Thyroid gland (tissue), 4 donors: ENCODE measurements at places on chromosomes 4 and X. TPM values are rescaled to one million over a fixed set of nuclear protein-coding genes. Genes with fewer than 3 reads are reported as not detected.

DNA sequence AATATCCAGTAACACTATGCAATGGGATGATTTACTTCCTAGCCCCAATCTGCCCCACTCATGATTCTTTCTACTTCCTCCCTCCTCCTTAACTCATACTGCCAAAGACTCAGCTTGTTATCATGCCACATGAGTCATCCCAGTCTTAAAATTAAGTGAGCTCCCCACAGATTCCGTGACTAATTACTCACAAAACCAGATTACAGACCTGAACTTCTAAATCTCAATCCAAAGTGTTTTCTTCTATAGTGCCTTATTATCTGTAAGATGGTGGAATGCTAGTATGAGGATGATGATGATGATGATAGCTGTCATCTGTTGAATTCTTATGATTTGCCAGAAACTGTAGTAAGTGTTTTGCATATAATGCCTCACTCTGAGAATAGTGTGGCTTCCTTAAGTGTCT is 27.7 kb upstream of the GPC3 start:
- no peak for DNase-seq

GRCh38 chr4:164748375-164748774 is 5.6 kb upstream of the SMIM31 start:
- no peak for DNase-seq

DNA sequence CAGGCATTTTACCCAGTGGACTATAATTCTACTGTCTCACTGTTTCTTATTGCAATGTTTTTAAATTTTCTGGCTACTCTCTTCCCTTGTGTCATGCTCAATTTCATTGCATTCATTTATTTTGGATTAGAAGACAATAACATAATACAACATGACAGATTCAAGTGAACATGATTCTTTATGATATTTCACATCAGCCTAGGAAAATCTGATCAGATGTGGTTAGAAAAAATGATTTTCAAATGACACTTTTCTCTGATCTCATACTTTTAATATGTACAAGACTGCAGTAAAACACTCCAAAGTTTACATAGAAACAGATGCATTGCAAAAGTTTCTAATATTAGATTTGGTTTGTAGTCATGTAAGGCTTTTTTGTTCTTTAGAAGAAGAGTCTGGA is 586.0 kb downstream of the ACTRT1 start:
- DNase-seq: no peak

DNA sequence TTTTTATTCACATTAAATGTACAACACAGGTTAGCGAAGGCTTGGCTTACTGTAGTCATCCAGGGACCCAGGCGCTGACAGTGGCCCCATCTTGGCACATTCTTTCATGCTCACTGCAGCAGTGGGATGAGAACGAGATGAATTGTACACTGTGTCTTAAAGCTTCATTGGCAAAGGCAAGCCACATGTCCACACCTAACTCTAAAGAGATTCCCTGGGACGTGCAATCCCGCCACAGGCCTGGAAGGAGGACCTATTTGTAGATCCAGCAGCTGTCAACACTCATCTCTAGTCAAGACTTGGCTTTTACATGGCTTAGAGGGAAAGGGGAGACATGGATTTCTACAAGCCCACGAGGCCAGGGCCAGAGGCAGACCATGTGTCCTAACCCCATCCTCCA is 16.1 kb upstream of the CXCR3 start:
- DNase-seq: no peak

- DNase-seq: no peak
Measured at GRCh38 chr4:155881555-155881954, 15.5 kb upstream of the ASIC5 start.

ARR3 gene
- total RNA-seq: not detected
